ENCODE measurements at places on chromosomes 1 and 21. TPM values are rescaled to one million over a fixed set of nuclear protein-coding genes. Genes with fewer than 3 reads are reported as not detected.

The HES2 gene
- 10.5 TPM for total RNA-seq

The SEC22B gene
- 9.8 TPM for total RNA-seq

The PADI3 gene
- not detected for total RNA-seq

DNA sequence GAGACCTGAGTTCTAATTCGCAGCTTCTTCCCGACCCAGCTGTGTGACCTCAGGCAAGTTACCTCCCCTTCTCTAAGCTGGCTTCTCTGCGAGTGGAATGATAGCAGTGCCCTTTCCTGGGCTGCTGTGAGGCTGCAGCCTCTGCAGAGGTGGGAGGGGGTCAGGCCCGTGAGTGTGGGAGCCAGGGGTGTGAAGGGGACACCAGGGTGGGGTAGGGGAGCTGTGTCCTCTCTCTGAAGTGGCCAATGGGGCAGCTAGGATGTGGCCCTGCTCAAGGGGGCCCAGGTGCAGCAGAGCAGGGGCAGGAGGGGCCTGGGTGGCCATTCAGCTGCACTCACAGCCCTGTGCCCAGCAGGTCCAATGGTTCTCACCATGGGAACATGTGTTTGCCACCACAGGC lies 24.5 kb downstream of the DMRTB1 start:
- H3K27me3 ChIP-seq, result peaks cover 40% of the 10 kb centered on the region
- no peaks in the 10 kb centered on the region for H3K36me3 ChIP-seq
- H3K4me3 ChIP-seq, result no peak overlapping the region
- DNase-seq, result no peak
- H3K4me1 ChIP-seq, result no peaks in the 10 kb centered on the region

DNA sequence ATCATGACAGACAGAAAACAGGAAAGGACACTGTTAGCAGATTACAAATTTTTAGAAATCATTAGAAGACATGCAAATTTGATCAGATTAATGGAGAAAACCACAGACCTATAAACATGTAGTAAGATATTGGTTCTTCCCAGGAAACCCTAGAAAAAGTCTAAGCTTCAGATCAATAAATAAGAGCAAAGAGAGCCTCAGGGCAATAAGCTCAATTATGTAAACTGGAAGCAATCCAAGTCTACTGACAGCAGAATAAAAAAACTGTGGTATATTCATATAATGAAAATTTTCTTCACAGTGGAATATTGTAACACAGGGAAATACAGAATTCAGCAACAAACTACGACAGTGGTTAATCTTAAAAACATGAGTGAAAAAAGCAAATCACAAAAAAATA lies 36.3 kb downstream of the NRDC start:
- no peak overlapping the region for H3K4me3 ChIP-seq
- no peaks in the 10 kb centered on the region for H3K27me3 ChIP-seq
- H3K4me1 ChIP-seq, result no peaks in the 10 kb centered on the region
- H3K27ac ChIP-seq, result no peak overlapping the region
- DNase-seq, result no peak
- peaks cover 11% of the 10 kb centered on the region for H3K36me3 ChIP-seq

DNA sequence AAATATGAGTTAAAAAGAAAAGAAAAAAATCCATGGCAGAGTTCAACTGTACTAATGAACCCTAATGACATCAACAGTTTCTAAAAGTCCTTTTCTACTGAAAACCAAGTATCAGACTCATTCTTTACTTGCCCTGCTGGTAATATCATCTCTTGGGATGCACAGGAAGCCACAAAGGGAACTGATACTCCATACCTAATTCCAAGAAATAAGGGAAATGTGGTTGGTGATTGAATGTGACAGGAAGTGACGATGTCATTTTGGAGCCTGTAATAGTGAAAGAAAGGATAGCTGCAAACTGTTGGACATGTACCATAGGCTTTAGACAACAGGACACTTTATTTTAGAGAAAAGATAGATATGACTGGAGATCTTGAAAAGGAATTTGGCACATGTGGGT lies 98.7 kb upstream of the VAV3 start:
- no peak for DNase-seq
- no peak overlapping the region for H3K27ac ChIP-seq
- H3K36me3 ChIP-seq, result no peaks in the 10 kb centered on the region
- H3K4me3 ChIP-seq, result no peak overlapping the region
